ENCODE measurements at places on chromosomes 3 and 15.

GRCh38 chr15:63114465-63114864 lies 7.2 kb upstream of the LACTB start:
- DNase-seq: no peak

- DNase-seq: no peak
Observed at GRCh38 chr3:100040451-100041225, 73.7 kb downstream of the FILIP1L start.

- DNase-seq: no peak
Observed at GRCh38 chr3:131141770-131142169, 115.1 kb downstream of the NEK11 start.

DNA sequence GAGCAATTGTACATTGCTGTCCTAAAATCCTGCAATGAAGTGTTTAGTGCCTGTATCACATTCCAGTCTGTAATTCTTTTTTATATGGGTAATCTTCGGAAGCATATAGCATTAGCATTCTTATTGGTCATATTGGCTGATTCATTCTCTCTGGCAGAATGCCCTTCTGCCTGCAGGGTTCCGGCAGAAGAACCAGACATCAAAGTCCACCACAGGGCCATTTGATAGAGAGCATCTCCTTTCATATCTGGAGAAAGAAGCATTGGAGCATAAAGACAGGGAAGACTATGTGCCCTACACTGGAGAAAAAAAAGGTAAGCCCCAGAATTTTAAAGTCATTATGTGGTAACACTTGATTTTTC lies 39.6 kb downstream of the TMOD3 start:
- DNase-seq: no peak

DNA sequence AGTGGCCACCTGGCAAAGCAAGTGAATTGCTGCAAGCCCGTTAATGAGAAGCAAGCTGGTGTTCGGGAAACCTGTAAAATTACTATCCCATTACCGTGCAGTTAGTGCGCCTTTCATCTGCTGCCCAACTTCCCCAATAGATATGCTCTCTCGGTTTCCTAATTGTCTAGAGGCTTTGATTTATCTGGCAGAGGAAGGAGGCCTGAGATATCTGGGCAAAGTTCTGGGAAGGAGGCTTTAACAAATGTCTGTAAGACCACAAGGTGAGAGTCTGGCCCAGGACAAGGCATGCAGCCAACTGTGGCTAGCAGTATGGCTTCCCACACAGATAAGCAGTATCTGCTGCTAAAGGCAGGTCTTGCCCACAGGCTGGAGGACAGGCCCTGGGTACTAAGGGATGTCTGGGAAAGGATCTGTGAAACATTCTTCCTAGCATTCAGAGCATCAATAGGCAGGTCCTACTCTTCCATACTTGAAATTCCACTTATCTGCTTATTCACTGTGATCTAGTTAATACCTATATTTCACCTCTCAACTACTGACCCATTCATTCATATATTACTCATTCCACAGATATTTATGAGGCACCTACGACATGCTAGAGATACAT lies 130.0 kb upstream of the SLC2A2 start:
- DNase-seq: no peak

DNA sequence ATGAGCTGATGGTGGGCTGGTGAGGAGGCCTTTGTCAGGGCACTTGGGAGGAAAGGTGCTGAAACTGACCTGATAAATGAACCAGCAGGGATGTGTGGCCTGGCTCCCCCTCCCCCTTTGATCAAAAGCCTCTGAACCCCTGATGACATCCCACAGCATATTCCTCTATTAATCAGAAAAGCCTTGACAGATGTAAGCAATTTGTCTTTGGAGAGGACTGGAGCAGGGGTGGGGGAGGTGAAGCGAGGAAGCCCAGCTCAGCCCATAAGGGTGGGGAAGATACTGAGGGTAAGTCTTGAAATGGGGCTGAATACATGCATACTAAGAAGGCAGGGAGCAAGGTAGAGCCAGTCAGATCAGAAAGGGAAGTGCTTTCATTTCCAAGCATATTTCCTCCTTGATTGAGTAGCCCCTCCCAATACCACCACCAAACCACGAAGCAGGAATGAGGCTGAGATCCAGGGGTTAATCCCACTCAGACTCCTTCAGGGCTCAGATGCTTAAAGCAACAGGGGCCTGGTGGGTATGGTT lies 34.7 kb upstream of the MRPS22 start:
- DNase-seq: no peak

- DNase-seq: no peak
Observed at GRCh38 chr3:46829699-46830208, 33.5 kb downstream of the MYL3 start.

DNA sequence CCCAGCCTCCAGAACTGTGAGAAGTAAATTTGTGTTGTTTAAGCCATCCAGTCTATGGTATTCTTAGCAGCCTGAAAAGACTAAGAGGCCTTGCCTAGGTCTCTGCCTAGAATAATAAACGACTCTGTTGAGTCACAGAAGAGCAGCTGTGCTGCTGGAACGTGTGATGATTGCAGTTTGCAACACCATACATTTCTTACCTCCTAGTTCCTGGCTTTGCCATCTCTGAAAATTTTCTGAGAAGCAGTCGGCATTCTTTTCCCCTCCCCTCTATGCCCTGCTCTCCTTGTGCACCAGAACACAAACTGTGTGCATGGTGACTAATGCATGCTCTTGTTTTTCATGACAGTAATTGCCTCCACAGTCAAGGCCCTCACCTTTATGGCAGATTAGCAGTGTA lies 301.3 kb downstream of the IL20RB start:
- DNase-seq: no peak

DNA sequence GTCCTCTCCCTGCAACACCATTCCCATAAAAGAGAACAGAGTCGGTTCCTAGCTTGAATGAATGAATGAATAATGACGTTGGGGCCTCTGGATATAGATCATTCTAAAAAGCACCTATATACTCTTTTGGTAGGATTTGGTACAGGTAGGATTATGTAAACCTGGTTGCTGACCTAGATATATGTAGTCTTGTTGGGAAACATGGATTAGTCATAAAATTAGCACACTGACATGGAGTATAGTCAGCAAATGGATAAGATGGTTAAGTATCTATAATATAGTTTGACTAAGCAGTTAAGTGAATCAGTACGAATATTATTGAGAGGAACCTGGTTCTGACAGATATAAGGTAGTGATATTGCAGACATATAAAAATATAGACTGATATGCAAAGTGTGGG lies 142.5 kb downstream of the FILIP1L start:
- no peak for DNase-seq

DNA sequence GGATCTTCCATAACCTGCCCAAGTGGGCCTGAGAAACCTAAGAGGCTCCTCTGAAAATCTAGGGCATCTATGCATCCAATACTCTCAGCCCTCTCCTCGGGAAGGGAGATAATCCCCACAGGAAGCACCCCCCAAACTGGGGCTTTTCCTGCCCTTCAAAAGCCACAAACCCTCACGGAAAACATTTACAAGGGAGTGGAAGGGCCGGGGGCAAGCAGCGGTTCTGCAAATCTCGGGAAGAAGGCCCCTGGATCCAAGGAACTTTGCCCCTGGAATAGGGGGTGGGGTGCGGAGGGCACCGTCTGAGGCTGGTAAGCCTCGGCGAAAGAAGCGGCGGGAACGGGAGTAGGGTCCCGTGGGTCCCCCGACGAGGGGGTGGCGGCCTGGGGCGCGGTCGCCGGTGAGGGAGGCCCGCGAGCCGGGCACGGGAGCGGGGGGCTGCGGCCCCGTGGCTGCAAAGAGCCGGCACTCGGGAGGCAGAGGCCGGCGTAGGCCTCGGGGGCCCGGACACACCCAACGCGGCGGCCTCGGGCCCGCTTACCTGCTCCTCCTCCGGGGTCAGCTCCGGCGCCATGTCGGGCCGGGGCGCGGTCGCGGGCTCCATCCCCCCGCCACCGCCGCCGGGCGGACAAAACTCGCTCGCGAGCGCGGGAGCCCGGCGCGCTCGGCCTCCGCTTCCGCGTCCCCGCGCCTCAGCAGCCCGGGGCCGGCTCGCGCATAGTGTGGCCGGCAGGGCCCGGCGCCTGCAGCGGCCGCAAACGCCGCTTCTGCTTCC lies 755 bp downstream of the PTPN9 start:
- DNase-seq: no peak

DNA sequence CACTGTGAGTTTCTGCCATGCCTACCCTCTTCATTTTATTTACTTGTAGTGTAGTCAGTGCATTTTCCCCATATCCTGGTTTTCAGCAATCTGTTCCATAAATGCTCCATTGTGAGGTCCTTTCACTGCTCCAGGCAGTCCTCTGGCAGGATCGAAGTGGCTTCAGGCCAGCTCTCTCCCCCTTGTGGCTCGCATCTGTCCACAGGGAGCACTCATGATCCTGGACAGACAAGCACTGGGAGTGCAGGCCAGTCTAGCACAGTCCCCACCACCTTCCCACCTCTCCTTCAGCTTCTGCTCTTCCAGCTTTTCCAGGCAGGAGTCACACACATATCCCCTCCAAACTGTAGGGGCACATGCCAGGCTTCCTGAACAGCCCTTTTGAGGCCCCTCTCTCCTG lies 173.6 kb downstream of the PPM1L start:
- no peak for DNase-seq

DNA sequence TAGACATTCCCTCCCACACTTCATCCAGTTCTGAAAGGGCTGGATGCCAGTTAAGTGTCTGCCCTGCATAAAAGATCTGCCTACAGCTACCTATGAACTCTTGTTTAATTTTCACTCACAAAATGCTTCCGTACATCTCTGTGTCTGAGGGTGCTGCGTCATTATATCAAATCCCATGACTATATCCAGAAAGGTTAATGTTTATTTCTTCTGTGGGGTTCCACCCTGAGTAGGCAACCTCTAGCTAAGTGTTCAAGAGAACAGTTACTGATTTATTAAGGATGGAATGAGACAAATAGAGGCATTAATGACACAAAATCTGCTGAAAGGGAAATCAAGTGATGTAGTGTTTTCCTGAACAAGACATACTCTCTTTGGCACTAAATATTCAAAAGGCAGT lies 220.2 kb downstream of the MTHFS start:
- DNase-seq: no peak

DNA sequence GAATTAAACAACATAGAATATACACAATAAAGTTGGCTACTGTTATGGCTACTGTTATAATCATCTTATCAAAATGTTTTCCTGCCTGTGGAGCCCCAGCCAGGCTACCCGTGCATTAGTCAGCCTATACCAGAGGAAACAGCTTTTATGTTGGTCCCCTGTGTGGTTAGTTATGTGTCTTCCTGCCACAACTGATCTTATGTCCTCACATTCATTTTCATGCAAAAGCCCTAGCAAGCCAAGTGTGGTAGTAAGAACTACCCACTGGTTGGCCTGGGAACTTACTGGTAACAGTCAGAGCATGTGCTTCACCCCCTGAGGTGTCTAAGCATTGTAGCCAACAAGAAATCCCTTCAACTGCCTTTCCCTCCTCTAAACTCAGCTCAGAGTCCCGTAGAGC lies 21.8 kb downstream of the MGLL start:
- DNase-seq: peak; percentile 11

DNA sequence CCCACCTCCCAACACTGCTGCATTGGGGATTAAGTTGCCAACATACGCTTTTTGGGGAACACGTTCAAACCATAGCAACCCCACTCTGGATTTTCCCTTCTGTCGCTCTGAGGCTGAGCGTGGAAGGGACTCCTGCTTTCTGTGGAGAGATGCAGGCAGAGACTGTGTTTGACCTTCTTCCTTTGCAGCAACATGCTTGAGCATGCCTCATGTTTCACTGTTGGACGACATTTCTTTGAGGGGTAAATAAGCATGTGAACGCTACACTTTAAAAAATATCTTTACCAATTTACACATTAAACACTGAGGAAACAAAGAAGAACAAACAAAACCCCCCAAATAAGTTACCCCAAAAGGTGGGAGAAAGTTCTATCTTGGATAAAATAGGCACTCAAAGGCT lies 14.2 kb upstream of the MAPK6 start:
- DNase-seq: no peak

DNA sequence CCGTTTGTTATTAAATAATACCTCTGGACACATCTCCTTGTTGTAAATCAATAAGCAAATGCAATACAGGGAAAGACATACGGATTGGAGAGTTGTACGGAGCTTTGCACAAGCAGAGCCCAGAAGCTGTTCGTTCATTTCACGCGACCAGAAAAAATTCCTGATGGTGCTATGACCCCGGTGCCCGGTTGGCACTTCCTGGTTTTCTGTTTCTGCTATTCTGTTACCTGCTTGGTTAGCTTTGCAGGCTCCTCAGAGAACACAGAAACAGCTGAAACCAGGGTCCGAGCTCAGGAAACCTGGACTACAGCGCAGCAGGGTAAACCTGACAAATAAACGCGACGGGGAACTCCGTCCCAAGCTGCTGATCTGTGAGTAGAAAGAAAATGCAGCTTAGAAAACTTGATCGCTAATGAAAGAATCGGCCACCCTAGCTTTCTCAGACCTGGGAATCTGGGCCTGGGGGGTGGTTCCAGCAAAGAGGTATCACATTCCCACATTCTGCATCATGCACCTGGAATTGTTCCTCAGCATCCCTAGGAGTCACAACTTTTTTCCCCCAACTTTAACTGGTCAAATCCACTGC lies 845 bp downstream of the CNTN3 start:
- no peak for DNase-seq

DNA sequence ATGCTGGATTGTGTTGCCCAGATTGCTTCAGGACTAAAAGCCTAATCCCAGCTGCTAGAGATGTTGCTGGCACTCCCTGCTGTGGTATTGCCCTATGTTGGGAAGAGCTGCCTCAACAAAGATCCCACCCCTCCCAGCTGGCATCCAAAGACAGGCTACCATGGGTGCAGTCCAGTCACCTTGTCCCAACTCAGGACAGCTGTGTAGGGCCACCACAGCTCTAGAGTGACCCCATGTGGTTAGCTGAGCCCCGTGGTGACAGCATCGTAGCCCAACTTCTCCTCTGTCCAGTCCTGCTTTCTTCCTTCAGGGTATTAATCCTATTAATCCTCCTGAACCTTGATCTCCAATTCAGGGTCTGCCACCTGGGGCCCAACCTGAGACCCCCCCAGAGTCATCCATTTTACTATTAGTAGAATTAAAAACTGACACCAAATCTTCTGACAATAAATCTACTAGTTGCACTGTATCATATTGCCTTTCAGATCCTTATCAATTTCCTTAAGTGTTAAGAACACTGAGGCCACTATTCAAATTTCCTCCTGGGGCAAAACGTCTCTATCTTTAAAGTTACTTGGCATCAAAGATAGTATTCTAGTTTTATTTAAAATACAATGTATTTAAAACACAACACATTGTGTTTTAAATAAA lies 83.5 kb downstream of the AQP9 start:
- DNase-seq: no peak

- no peak for DNase-seq
Observed at GRCh38 chr3:197878427-197878826, 71.6 kb upstream of the RPL35A start.

DNA sequence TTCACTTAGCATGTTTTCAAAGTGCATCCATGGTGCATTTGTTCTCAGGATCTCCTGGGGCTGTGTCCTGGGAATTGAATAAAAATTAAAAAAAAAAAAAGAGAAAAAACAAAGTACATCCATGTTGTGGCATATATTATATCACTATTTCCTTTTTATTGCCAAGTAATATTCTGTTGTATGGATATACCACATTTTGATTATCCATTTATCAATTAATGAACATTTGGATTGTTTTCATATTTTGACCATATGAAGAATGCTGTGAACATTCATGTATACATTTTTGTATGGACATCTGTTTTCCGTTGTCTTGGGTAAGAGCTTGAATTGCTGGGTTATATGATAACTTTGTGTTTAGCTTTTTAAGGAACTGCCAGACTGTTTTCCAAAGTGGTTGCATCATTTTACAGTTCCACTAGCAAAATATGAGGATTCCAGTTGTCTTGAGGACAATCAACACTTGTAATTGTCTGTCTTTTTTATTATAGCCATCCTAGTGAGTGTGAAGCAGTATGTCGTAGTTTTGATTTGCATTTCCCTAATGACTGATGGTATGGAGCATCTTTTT lies 44.5 kb downstream of the CTDSPL2 start:
- DNase-seq: no peak

Data from CD4-positive, alpha-beta memory T cell (primary cell).